GM12865 (cell line): ENCODE measurements at places on chromosomes 5 and 9.
A peak's percentile ranks its signal among the peaks of the same experiment; 100 is the strongest.

GRCh38 chr5:113117543-113118115 lies 141.0 kb downstream of the DCP2 start:
- no peak for DNase-seq

DNA sequence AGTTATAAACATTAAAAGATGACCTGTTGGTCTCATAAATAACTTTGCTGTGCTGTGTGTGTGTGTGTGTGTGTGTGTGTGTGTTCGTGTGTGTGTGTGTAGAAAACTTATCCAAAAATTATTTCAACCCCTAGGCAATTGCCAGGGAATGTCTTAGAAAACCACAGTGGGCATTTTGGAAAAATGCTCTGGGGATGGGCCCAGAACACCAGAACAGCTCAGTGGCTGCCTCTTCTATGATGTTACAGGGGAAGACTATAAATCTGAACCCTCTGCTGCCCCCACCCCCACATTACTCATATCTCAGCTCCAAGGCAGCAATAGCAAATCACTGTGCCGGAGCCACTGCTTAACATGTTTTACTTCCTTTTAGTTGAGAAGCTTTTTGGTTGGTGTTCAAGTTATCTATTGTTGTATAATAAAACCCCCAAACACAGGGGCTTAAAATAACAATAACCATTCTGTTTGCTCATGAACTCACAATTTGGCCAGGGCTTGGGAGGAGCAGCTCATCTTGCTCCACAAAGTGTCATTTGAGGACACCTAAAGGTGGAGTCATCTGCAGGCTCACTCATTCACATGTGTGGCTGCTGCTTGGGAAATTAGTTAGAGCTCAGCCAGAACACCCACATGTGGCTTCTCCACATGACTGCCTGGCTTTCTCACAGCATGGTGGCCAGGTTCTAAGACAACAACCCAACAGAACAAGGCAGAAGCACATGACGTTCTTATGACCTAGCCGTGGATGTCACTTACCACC lies 40.4 kb downstream of the ACTBL2 start:
- peak; percentile 29 for DNase-seq

DNA sequence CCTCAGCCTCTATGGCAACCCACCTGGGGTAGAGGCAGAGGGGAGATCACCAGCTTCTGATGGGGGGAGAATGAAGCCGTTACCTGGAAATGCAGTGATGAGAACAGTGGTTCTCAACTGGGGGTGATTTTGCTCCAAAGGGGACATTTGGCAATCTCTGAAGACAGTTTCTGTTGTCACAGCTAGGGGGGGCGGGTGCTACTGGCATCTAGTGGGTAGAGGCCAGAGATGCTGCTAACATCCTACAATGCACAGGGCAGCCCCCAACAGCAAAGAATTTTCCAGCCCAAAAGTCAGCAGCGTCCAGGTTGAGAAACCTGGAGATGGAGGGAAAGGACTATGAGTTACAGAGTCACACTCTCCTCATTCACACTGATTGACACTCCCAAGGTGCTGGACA lies 84.5 kb downstream of the FGF1 start:
- no peak for DNase-seq

GRCh38 chr5:173331287-173331686 lies 3.1 kb upstream of the STC2 start:
- DNase-seq: no peak

GRCh38 chr5:137500615-137501225 lies 1.6 kb upstream of the SPOCK1 start:
- no peak for DNase-seq

DNA sequence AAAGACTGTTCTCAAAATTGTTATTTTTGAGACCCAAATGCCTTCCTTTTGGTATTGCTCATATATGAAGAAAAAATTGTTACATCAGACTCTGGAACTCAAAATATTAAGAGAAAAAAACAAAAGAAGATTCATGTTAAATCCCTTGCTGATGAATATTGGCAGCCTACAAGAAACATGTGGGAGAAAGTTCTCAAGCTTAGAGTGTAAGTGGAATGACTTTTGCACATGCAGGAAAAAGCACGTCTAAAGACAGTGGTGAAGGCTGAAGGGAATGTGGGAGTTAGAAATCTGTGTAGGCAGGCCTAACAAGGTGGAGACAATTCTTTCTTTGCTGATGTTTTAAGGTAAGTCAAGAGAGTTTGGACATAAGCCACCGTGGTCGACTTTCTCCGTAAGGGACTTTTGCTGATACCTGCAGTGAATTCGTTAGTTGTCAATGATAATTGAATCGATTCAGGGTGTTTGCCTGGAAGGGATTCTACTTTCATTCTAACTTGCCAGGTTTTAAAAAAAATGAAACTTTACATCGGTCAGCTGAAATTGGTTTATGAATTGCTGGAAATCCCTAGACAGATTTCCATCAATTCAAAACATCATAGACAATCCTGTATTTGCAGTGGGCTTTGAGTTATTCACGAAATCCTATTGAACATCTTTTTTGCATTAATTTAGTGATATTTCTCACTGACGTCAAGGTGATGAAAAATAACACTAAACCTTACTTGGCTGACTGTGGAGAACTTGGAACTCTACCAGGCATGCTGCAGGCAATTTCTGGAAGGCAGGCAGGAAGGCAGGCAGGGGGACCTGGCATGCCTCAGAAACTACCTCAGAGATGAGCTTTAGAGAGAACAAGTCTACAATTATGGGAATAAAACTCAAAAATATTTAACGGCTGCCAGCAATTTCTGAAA lies 359.1 kb upstream of the ADAMTSL1 start:
- no peak for DNase-seq

DNA sequence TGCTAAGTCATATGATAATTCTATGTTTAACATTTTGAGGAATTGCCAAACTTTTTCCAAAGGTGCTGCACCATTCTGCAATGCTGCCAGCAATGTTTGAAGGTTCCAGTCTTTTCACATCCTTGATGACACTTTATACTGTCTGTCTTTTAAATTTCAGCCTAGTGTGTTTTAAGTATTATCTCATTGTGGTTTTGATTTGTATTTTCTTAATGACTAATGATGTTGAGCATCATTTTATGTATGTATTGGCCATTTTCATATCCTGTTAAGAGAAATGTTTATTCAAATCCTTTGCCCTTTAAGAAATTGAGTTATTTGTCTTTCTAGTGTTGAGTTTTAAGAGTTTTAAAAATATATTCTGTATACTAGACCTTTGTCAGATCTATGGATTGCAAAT lies 5.0 kb upstream of the TEX48 start:
- no peak for DNase-seq

DNA sequence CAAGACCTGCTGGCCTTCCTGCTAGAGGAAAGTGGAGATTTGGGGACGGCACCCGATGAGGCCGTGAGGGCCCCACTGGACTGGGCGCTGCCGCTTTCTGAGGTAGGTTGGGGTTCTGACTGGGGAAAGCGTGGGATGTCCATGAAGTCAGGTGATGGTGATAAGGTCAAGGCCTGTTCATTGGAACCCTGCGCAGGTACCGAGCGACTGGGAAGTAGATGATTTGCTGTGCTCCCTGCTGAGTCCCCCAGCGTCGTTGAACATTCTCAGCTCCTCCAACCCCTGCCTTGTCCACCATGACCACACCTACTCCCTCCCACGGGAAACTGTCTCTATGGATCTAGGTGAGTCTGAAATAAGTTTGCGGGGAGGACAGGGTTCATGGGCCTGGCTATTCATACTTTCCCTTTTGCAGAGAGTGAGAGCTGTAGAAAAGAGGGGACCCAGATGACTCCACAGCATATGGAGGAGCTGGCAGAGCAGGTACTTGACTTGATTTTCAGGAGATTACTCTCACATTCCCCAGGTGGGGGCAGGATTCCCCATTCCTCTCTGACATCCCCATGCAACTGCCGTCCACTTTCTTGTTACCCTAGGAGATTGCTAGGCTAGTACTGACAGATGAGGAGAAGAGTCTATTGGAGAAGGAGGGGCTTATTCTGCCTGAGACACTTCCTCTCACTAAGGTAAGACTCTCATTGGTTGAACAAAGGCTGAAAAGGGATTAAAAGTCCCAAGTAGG lies 505 bp downstream of the CREB3 start:
- peak; percentile 57 for DNase-seq

- DNase-seq: peak; percentile 28
Measured at GRCh38 chr5:176959051-176959450, 47.5 kb downstream of the UIMC1 start.

DNA sequence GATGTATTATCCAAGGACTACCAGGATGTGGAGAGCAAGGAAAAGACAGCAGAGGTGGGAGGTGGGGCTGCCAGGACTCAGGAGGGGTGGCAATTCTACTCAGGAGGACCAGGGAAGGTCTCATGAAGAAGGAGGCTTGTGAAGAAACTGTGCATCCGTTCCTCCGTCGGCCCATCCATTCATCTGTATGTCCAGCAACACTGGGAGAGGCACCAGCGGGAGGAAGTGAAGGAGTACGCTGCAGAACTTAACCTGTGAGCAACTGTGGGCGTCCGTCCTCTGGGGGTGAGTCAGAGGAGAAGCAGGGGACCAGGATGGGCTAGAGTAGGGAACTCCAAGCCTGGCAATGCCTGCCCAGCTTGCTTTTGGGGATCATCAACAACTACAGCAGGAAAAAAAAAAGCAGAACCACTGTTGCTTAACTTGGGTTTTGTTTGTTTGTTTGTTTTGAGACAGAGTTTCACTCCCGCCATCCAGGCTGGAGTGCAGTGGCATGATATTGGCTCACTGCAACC lies 47.3 kb upstream of the NEURL1B start:
- no peak for DNase-seq

DNA sequence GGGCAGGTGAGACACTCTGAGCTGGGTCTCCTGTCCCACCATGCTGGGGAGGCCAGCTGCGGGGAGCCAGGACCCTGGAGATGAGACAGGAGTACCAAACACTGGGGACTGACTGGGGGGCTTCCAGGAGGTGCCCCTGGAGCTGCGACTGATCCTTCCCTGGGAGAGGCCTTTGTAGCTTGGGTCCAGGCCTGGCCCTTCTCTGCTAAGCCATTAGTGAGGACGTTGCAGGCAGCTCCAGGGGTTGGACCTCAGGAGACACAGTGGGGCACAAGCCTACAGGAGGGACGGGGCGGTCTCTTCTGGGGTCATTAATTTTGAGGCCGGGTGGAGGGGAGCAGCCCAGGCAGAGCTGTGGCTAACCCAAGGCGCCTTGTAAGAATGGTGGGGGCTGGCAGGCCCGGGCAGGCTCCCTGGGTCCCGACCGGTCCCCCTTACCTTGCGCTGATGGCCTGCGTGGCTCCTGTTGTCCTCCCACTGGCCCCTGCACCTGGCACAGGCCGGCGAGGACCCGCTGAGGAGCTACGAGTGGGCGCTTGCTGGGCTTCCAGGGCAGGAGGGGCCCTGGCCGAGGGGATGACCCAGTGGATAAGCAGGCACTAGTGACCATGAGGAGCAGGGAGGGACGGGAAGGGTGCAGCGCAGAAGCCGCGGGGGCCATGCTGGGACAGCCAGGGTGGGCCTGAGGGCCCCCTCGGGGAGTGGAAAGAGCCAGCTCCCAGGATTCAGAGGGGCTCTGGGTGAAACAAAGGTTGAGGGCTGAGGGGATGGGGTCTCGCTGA lies 5.1 kb downstream of the MRPS2 start:
- DNase-seq: no peak

GRCh38 chr5:147822686-147823491 lies 8.6 kb downstream of the SPINK1 start:
- DNase-seq: peak; percentile 66

- DNase-seq: no peak
Measured at GRCh38 chr5:174459071-174459702, 265.2 kb upstream of the MSX2 start.

DNA sequence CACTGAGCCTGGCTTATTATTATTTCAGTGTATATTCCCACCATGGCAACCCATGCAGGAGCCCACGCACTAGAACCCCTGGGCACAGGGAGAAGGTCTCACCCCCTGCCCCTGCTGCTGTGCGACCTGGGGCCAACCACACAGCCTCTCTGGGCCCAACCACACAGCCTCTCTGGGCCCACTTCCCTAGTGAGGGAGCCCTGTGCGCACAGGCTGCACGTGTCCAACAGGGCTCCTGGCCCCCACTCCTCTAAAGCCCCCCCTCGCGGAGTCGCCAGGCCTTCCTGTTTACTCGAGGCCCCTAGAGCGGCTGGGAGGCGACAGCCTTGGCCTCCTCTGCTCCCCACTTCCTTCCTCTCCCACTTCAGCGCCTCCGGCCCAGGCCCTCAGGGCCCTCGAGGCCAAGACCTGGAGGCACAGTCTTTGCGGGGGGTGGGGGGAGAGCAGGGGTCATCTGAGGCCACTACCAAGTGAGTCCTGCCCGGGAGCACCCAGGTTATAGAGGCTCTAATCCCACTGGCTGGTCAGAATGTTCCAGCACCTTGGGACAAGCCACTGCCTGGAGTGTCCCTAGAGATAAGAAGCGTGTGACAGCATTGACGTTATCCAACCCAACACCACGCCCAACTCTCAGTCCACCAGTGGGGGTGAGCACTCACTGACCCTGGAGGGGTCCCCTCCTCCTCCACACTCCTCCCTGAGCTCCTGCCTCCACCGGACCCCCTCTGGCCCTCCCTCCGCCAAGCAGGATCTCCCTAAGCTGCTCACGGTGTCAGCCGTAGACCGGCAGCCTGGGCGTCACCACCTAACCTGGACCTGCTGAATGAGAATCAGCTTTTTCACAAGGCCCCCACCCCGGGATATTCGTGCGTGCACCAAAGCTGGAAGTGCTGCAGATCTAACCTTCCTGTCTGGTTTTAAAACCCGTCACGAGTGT lies 7.9 kb upstream of the ENG start:
- DNase-seq: peak; percentile 60

DNA sequence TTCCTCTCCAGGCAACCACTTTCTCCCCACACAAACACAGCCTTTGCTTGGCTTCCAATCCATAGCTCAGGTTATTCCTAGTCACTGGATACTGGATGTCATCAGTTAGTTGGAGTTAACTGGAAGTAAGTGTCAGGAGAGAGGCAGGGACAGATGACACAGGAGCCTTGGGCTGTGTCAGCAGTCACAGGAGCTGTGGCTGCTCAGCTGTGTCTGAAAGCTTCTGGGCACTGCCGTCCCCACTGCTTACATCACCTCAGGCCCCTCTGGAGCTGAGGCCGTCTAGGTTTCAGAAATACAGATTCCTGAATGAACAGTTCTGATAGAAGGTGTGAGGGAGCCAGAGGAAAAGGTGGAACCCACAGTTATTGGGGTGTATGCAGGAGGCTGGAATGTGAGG lies 17.3 kb upstream of the FAM240B start:
- no peak for DNase-seq

DNA sequence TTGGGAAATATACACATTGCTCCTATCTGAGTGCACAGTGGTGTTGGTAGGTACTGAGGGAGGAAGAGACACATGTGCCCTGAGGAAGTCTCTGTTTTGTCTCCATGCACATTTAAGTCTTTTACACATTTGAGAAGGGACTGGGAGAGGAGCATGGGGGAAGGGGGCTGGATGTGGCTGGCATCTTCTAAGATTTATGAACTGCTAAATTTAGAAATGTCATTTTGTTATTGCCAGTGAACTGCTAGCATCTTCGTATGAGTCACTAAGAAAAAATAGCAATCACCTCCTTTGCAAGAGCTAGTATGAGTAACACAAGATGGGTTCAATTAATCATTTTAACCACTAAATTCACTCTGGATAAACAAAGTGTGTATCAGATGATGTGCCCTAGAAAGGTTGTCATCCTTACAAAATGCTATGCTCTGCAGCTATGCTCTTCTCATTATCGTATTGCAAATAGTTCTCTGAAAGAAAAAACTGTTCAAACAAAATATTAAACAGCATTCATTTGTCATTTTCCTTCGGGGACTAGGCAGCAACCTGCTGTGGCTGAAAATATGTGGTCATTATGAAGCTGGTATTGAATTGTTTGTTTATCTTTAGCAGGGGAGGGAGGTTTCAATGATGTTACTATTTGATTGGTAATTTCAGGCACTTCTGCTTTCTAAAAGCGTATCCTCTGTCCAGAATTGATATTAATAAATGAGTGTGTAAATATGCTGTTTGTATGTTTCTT lies 236.5 kb downstream of the DMRTA1 start:
- no peak for DNase-seq

- DNase-seq: no peak
Measured at GRCh38 chr9:12815888-12816287, 41.1 kb downstream of the LURAP1L start.
